ENCODE measurements at places on chromosomes 6 and 20. TPM values are rescaled to one million over a fixed set of nuclear protein-coding genes. Genes with fewer than 3 reads are reported as not detected.

CDH22 gene
- not detected for total RNA-seq

MLN gene
- total RNA-seq, result not detected

DNA sequence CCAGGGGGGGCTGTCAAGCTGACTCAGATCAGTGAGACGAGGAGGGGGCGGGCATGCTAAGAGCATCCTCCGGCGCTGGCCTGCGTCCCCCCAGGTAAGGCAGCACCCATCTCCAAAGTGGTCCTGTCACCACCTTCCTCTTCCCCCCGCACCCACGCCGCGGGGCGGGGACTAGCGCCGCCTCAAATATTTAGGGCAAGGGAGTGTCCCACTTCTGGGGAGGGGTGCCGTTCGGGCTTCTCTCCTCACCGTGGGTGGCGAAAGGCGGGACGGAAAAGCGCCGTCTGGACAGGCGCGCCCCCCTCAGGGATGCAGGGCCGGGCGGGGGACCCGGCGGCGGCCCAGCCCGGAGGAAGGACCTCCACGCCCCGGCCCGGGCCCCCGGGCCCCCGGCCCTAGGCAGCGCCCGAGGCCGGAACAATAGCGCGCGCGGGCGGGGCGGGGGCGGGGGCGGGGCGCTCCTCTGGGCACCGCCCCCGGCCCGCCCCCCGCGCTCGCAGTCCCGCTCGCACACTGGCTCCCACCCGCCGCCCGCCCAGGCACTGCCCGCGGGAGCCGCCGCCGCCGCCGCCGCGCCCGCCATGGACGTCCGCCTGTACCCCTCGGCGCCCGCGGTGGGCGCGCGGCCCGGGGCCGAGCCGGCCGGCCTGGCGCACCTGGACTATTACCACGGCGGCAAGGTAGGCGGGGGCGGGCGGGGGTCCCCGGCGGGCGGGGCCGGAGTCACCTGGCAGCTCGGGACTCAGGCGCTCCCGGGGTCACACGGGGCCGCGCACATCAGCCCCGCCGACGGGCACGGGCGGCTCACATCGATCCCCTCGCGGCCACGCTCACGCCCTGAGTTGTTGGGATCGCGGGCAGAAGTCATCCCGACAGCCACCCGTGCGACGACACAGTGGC lies at the start of gene TOX2:
Gene TOX2 (plus strand): TSS at position 542 of the 900 bp plus-strand sequence. CDS start 40 bp downstream, at position 582.
- H3K4me1 ChIP-seq, result peaks cover 4% of the 10 kb centered on the region
- no peaks in the 10 kb centered on the region for H3K27me3 ChIP-seq
- DNase-seq, result peak; percentile 56
- peak within 1 kb of the TSS; percentile 78 for H3K4me3 ChIP-seq
- H3K36me3 ChIP-seq, result no peaks in the 10 kb centered on the region

- peaks cover 34% of the 10 kb centered on the region for H3K36me3 ChIP-seq
- no peak overlapping the region for H3K4me3 ChIP-seq
- no peaks in the 10 kb centered on the region for H3K4me1 ChIP-seq
- H3K27me3 ChIP-seq, result no peaks in the 10 kb centered on the region
These were observed 17.3 kb downstream of the PPP1R10 start for GRCh38 chr6:30599625-30600324.

MTG2 gene
- total RNA-seq, result 20.5 TPM

PRR18 gene
- total RNA-seq, result not detected

- no peaks in the 10 kb centered on the region for H3K36me3 ChIP-seq
- peak overlapping the region; percentile 35 for H3K27ac ChIP-seq
- H3K27me3 ChIP-seq, result no peaks in the 10 kb centered on the region
- H3K4me1 ChIP-seq, result peaks cover 7% of the 10 kb centered on the region
These were observed 727 bp downstream of the EDEM2 start for GRCh38 chr20:35146299-35146919.

DNA sequence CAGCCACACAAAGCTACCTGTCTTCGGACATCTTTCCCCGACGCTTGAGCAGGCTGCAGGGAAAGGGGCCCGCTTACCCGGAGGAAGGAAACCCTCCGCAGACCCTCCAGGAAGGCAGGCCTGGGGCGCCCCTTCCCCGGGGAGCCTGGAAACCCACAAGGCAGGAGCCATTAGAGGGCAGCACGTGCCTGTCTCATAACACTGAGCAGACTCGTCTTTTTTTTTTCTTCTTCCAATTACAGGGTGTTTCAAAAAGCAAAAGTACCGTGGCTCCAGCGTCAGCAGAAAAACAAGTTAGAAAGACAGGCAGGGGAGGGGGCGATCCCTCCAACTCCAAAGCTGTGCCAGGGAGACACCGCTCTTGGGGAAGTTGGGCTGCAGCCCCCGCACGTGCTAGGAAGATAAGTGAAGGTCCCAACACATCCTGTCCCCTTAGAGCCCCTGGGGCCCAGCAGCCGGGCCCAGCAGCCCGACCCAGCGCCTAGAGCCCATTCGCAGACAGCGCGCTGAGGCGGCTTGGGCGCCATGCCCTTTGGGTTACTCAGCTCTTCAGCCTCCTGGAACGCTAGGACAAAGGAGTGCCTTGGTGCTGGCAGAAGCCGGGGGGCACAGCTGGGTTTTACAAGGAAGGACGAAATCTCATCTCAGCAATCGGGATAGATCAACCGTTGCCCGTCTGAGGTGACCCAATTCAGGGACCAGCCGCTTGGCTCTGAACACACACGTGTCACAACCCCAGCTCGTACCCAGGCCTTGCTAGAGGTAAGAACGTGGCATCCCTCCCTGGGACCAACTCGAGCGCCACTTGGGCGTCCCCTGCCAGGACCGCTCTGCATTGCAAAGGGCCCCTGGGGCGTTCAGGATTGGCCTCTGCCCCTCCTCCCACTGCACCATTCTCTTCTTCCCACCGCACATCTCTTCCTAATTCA lies 136.3 kb downstream of the LY86 start:
- H3K4me3 ChIP-seq, result peak overlapping the region; percentile 43
- peaks cover 4% of the 10 kb centered on the region for H3K4me1 ChIP-seq
- no peaks in the 10 kb centered on the region for H3K36me3 ChIP-seq
- peak; percentile 76 for DNase-seq

- no peak overlapping the region for H3K4me3 ChIP-seq
- H3K27me3 ChIP-seq, result no peaks in the 10 kb centered on the region
- DNase-seq, result peak; percentile 40
These were observed 18.5 kb upstream of the FAM184A start for GRCh38 chr6:119096721-119097565.

CENPB gene
- total RNA-seq, result 106 TPM

- no peaks in the 10 kb centered on the region for H3K4me1 ChIP-seq
- H3K27ac ChIP-seq, result no peak overlapping the region
- H3K27me3 ChIP-seq, result no peaks in the 10 kb centered on the region
- no peaks in the 10 kb centered on the region for H3K36me3 ChIP-seq
- no peak overlapping the region for H3K4me3 ChIP-seq
- DNase-seq, result no peak
These were observed 759.8 kb upstream of the CITED2 start for GRCh38 chr6:140134224-140134623.

- H3K27me3 ChIP-seq, result no peaks in the 10 kb centered on the region
- DNase-seq, result peak; percentile 33
- no peaks in the 10 kb centered on the region for H3K36me3 ChIP-seq
- H3K27ac ChIP-seq, result peak overlapping the region; percentile 31
These were observed 7.7 kb downstream of the PHIP start for GRCh38 chr6:79070206-79070825.

SLC12A5 gene
- total RNA-seq, result 0.50 TPM

GRCh38 chr6:85015396-85015990 lies 251.1 kb upstream of the TBX18 start:
- no peak overlapping the region for H3K27ac ChIP-seq
- no peaks in the 10 kb centered on the region for H3K4me1 ChIP-seq
- no peaks in the 10 kb centered on the region for H3K36me3 ChIP-seq
- no peak overlapping the region for H3K4me3 ChIP-seq
